ENCODE measurements at places on chromosomes 7 and 10.
A peak's percentile ranks its signal among the peaks of the same experiment; 100 is the strongest.

GRCh38 chr10:70500368-70500767 lies 21.8 kb downstream of the PALD1 start:
- DNase-seq, result no peak

GRCh38 chr10:59625721-59626522 lies 83.7 kb downstream of the SLC16A9 start:
- DNase-seq, result peak; percentile 18

DNA sequence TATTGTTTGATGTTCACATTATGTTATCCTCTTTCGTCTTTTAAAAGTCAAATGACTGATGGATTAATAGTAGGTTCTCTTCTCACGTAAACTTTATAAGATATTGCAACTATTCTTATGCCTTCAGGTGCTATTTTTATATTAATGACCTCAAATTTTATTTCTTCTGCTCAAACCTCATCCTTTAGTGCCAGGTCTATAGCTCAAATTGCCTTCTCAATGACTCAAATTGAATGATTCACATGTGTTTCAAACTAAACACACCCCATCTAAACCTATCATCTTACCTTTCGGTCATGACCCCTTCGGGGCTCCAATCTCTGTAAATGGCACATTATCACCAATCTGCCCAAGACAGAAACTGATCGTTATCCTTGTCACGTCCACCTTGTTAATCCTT lies 22.0 kb upstream of the LIPF start:
- DNase-seq, result no peak

GRCh38 chr7:143496263-143496662 lies 18.6 kb downstream of the TAS2R41 start:
- no peak for DNase-seq

GRCh38 chr7:5525271-5526099 lies 101.9 kb upstream of the TNRC18 start:
- DNase-seq, result no peak

DNA sequence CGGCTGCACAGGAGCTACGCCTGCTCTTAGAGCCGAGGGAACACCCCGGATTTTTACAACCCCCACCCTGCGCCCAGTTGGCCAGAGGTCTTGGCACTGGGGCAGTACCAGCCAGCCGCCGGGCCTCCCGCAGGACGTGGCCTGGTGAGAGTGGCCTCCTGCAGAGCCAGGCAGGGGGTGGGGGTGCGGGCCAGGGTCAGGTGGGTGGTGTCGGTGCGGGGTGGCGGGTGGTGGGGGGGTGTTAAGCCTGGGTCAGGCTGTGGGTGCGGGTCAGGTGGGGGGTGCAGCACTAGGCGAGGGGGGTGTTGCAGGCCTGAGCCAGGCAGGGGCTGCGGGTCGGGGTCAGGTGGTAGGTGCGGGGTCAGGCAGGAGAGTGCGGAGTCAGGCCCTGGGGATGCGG lies 647 bp downstream of the ECHS1 start:
- no peak for DNase-seq

DNA sequence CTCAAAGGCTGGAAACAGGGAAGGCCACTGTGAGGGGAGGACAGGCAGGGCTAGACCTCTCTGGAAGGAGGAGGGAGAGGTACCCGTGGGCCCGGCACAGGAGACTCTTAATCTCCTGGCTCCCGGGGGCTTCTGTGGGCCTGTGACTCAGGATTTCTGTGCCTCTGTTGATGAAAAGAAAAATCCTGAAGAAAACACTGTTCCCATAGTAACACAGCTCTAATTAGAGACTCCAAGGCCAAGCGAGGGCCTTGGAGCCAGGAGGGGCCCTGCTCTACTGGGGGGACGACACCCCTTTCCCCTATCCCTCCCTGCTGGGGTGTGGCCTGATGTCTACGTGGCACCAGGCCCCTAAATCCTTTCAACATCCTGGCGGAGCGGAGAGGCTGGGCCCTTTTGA lies 174.1 kb upstream of the TNRC18 start:
- DNase-seq, result no peak

DNA sequence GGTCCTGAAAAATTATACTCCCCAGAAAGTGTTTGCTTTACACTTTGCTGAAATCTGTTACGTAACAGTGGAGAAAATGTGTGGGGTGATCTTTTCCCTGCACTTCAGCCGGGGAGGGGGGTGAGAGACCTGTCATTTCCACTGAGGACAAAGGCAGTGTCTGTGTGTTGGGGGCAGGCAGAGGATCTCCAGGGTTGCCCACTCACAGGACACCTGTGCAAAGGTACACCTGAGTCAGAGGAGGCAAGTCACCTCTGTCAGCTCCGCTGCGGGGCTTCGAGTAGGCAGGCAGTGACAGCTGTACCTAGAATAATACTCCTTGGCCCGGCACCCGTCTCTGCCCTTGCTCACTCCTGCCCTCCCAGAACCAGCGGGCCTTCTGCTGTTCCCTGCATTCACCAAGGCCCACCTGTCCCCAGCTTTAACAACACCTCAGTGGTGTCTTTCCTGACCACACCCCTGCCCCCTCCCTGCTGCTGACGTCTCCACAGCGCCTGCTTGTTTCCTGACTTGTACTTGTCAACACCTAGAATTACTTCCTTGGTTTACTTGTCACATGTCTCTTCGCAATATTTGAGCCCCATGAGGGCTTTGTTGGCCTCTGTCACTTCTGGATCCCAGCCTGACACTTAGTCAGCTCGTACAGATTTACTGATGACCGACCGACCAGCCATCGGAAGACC lies 159.2 kb downstream of the NEURL1 start:
- no peak for DNase-seq

- no peak for DNase-seq
Measured at GRCh38 chr10:1399431-1400100, 337.8 kb downstream of the ADARB2 start.
